ENCODE measurements at places on chromosomes 3 and 15. TPM values are rescaled to one million over a fixed set of nuclear protein-coding genes. Genes with fewer than 3 reads are reported as not detected.

CLDN16 gene
- total RNA-seq: not detected

TPRG1 gene
- 1.8 TPM for total RNA-seq

PIERCE2 gene
- 1.6 TPM for total RNA-seq

LSMEM2 gene
- total RNA-seq: not detected

PIGZ gene
- total RNA-seq: 3.9 TPM

TTLL13 gene
- total RNA-seq: not detected

DAZL gene
- total RNA-seq: not detected

TF gene
- total RNA-seq: under 0.01 TPM

SYNPR gene
- not detected for total RNA-seq

MCTP2 gene
- 4.1 TPM for total RNA-seq

TMIE gene
- under 0.01 TPM for total RNA-seq

Measured in uterine smooth muscle cell (primary cell).